ENCODE measurements at places on chromosomes 3 and 15.

GRCh38 chr15:80176443-80176842 lies 23.6 kb downstream of the FAH start:
- DNase-seq: no peak

DNA sequence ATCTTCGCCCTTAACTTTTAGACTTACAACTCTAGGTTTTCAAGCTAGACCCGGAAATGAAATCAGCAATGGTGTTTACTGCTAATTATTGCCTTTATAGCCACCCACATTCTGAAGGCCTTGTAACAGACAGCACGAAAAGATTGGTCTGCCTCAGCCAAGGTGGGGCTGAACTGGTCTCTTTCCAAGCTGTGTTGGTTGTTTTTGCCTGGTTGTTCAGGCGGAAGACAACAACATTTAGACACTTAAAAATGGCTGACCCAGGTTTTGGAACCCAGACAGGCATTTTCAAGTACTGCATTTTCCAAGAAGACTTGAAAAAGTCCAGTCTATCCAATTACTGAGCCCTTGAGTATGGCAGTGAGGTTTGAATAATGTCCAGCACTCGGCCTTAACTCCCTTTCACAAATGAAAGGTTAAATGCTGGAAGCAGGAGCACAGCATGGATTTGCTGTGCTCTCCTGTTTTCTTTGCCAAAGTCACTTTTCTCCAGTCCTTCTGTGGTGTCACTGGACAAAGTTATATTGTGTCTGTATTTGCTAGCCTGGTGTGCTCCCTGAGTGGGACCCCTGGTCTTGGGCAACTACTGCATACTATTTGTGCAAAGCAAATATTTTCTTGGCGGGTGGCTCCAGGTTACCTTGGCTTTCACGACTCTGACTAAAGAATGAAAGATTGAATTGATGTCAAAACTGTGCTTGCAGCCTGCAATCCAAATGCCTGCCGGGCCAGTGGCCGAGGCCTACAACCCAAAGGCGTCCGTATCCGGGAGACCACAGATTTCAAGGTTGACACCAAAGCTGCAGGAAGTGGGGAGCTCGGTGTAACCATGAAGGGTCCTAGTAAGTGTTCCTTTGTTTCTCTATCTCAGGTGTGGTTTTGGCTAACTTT lies 93.5 kb downstream of the FLNB start:
- no peak for DNase-seq

- no peak for DNase-seq
These were observed 217.9 kb upstream of the THBS1 start for GRCh38 chr15:39362821-39363561.

DNA sequence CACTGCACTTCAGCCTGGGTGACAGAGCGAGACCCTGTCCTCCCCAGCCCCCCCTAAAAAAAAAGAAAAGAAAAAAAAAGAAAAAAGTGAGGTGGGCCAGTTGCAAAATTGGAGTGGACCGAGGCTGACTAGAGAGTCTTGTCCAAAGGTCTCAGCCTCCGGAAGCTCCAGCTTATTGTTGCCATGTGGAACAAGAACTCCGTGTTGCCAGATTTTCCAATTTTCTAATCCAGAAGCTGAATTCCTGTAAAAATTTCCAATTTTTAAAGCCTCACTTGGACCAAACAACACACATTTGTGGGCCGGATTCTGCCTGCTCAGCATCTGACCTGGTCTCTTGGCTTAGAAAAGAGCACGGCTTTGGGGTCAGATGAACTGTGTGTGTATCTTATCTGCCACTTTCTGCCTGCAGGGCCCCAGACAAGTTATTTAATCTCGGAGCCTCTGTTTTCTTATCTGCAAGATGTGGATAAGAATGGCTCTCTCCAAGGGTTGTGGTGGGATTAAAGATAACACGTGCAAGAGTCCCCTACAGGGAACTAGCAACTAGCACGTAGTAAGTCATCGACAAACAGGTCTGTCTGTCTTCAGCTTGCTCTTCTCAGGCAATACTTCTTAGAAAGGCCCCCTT lies 73.7 kb upstream of the TLE3 start:
- no peak for DNase-seq

GRCh38 chr3:30289766-30290165 lies 316.6 kb upstream of the TGFBR2 start:
- DNase-seq: no peak

GRCh38 chr3:143158014-143158988 lies 38.7 kb downstream of the CHST2 start:
- no peak for DNase-seq

- DNase-seq: peak; percentile 28
These were observed 27.3 kb upstream of the FGD5 start for GRCh38 chr3:14791343-14791945.

GRCh38 chr3:13233487-13234485 lies 160.6 kb upstream of the IQSEC1 start:
- DNase-seq: no peak

DNA sequence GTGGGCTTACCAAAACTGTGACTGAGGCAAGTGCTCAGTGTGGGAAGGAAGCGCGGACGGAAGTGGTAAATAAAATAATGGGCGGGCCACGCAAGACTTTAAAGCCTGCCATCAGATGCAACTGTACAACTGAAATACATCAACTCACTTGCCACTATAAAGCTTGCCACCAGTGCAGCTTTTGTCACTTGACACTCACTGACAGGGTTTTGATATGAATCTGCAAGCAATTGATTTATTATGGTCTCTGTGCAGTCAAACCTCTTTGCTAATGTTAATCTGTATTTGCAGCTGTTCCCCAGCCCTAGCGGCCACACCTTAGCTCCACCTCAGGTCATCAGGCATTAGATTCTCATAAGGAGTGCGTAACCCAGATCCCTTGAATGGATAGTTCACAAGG lies 2.3 kb upstream of the GFM1 start:
- DNase-seq: no peak

DNA sequence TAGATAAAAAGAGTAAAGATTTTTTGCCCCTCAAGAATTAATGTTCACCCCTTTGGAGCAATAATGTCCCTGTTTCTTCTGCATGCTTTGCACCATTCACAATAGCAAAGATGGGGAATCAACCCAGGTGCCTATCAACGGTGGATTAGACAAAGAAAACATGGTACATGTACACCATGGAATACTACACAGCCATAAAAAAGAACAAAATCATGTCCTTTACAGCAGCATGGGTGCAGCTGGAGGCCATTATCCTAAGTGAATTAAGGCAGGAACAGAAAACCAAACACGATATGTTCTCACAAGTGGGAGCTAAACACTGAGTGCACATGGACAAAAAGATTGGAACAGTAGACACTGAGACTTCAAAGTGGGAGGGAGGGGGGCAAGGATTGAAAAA lies 35.2 kb downstream of the AAGAB start:
- no peak for DNase-seq

- DNase-seq: no peak
These were observed 108.9 kb upstream of the BNIP2 start for GRCh38 chr15:59797756-59798604.

DNA sequence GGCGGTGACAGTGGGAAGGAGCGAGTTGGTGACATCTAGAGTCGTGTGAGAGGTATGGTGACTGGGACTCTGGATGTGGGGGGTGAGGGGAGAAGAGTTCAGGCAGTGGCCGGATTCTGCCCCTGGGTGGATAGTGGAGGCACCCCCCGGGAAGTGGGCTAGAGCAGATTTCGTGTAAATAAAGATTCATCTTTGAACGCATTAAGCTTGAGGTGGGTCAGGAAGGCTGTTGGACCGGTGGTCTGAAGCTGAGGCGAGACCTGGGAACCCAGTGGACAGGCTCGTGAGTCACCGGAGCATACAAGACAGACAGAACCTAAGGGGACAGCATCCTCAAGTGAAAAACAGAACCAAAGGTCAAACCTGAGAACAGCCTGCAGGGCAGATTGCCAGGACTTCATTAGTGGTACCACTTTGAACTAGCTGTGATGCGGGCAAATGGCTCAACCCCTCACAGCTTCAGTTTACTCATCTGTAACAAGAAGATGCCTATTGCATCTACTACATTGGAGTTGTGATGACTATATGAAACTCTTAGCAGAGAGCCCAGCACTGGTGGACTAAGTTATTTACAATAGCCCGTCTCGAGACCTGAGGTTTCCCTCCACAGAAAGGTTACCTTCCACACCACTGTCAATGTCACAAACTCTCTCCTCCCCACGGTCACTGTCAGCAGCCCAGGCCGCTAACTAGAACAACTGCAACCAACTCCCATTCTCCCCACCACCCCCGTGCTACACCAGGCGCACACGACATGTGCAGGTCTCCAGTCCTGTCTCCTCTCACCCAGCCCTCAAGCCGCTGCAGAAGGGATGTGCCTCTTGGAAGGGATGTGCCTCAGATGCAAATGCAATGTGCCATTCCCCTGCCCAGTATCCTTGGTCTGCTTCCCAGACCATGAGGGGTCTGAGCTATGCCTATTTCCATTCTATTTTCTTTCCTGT lies 901 bp upstream of the CLN6 start:
- no peak for DNase-seq

GRCh38 chr3:71305231-71306206 lies 278.0 kb downstream of the FOXP1 start:
- peak; percentile 33 for DNase-seq

DNA sequence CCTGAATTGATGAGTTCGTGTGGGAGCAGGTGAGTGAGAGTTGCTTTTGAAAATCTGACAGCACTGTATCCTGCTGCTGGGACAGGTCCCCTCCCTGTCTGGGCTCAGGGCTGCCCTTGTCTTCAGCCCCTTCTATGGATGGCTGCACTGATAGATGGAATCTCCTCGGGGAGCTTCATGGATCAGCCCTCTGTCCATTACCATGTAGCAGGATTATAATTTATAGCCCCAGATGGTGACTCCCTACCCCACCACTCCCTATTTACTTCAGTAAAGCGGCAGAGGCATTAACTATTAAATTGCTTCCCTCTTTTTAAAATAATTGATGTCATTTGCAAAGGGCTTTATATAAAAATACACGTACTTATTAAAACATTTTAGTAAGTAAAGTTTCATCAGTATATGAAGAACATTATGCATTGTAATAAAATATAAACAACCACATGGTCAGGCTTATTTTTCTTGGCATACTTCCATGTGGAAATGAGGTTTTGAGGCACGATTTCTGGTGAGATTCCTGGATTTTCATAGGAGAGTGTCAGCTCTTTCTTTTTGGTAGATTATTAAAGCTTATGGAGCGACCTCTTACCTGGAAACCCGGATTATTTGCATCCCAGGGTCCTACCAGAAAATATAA lies 38.5 kb downstream of the MAP3K13 start:
- DNase-seq: no peak

GRCh38 chr3:124791142-124791541 lies 60.9 kb downstream of the UMPS start:
- DNase-seq: no peak

DNA sequence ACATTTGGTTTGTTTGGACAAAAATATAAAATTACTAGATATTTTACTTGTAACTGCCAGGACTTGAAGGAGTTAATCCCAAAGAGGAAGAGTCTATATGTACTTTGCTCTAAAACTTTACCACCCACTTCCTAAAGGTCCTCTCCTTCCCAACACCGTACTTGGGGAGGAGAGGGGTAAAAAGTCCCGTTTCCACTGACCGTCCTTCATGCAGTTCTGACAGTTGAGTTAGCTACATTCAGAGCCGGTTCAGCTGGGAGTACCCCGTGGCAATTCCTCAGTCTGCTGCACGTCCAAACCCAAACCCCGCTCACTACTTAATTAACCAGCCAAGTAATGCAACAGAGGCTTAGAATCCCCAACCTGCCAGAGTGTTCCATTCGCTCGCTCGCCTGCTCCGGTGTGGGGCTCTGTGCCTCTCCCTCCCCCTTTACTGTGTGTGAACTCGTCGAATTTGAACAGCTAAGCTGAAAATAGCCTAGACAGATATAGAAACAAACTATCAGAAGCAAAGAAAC lies 519.7 kb downstream of the FOXP1 start:
- DNase-seq: peak; percentile 57

GRCh38 chr3:35562141-35562540 lies 77.2 kb upstream of the ARPP21 start:
- DNase-seq: no peak

GRCh38 chr3:51371943-51372557 lies 13.0 kb upstream of the MANF start:
- DNase-seq: no peak

- DNase-seq: no peak
These were observed 25.5 kb downstream of the FAM174B start for GRCh38 chr15:92629975-92630626.

GRCh38 chr3:557972-558371 lies 361.4 kb downstream of the CHL1 start:
- no peak for DNase-seq

DNA sequence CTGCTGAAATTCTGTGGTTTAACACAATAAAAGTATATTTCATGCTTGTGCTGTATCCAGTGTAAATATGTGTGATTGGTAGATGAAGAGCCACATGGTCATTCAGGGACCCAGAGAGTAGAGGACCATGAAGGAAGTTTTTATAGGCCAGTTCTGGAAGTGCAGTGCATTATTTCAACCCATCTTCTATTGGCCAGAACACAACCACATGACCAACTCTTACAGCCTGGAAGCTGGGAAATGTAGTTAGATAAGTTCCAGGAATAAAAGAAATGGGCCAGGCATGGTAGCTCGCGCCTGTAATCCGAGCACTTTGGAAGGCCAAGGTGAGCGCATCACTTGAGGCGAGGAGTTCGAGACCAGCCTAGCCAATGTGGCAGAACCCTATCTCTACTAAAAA lies 21.4 kb upstream of the PRTG start:
- no peak for DNase-seq

DNA sequence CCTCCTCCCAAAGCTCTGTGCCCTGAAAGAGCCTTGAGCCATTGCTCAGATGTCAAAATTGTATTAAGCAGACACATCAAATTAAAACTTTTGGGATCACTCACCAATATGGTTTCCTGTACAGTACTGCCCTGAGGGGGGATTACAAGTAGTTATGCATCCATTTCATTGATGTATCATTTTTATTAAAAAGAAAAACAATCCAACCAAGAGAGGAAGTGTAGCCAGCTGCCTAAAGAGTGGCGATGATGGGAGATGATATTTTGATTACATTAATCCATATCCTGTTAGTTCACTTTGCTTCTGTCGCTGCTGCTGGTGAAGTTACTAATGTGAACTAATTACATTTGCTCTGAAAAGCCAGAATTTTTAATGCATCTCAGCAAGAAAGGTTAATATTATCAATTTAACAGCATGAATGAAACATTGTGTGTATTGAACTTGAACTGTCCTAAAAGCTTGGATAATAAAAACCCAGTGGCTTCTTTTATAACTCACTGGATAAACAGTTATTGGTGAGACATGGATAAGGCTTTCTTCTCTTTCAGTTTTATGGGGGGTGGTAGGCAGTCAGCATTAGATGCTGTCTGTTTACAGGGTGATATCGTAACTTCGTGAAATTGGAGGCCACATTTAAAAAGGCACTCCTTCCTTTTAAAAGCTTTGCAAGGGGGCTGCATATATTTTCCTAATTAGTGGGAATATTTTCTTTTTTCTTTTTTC lies 87.7 kb downstream of the IGF1R start:
- DNase-seq: no peak

- DNase-seq: no peak
These were observed 467 bp downstream of the PGBD4 start for GRCh38 chr15:34102175-34102925.
